Fibroblast of skin of back (primary cell): ENCODE measurements at places on chromosomes 1 and 21.

DNA sequence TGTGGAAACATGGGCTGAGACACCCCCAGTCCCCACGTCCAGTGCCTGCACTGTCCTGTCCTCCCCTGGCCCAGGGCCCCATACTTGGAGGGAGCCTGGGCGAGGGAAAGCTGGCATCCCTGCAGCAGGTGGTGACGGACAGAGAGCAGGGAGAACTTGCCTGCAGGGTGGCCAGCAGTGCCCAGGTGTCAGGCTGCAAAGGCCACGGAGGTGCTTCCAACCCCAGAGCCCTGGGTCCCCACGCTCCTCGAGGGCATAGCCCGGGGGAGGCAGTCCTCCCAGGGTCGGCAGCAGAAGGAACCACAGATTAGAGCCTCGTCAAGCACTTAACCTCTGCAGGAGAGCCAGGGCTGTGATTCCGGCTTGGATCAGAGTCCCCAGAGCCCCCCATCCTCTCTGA is 77.5 kb downstream of the ARHGEF16 start:
- DNase-seq, result no peak

- DNase-seq, result no peak
These were observed 93.9 kb downstream of the KIF1B start for GRCh38 chr1:10304295-10304694.

DNA sequence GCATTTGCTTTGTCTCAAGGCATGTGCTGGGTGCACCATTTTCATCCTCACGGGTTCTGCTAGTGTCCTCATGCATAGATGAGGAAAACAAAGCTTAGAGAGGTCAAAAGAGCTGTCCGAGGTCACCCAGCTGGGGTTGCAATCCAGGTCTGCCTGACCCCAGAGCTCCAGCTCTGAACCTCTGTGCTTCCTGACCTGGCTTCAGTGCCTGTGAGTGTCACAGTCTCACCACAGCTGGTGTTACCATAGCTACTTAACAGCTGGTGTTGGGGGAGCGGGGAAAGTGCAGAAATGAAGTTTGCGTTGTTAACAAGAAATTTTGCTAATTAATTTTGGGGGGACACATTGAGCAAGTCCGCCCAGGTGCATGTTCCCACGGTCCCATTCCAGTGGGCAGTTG is 328.5 kb downstream of the KIF26B start:
- DNase-seq, result no peak

DNA sequence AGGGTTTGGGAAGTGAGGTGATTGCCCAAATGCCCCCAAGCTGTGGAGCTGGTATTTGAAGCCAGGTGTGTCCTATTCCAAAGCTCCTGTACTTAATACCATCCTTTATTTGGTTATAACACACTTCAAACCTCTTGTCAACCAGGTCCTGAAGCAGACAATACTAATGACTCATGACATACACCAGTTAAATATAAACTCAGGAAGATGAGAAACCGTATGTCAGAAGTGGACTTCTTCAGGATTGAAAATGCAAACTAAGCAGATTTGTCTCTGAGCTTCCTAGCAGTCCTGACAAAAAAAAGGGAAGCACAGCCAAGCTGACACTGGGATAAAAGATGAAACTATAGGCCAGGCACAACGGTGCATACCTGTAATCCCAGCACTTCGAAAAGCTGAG is 70.6 kb downstream of the ALPL start:
- no peak for DNase-seq
